ENCODE measurements at places on chromosomes 6 and 20. TPM values are rescaled to one million over a fixed set of nuclear protein-coding genes. Genes with fewer than 3 reads are reported as not detected.

The SEMG1 gene
- not detected for total RNA-seq

The LRRC73 gene
- 0.62 TPM for total RNA-seq

The HACE1 gene
- 26.3 TPM for total RNA-seq

The ALDH8A1 gene
- not detected for total RNA-seq

The PLCB1 gene
- 15.2 TPM for total RNA-seq

The PCNA gene
- 268 TPM for total RNA-seq

The RAB44 gene
- total RNA-seq = not detected

The ELOVL4 gene
- 10.0 TPM for total RNA-seq

The CDSN gene
- not detected for total RNA-seq
